ENCODE measurements at places on chromosomes 12 and 14.

GRCh38 chr14:54451121-54451601 lies 10.0 kb upstream of the CNIH1 start:
- DNase-seq: no peak

- no peak for DNase-seq
These were observed 92.3 kb upstream of the EVL start for GRCh38 chr14:99972748-99973466.

DNA sequence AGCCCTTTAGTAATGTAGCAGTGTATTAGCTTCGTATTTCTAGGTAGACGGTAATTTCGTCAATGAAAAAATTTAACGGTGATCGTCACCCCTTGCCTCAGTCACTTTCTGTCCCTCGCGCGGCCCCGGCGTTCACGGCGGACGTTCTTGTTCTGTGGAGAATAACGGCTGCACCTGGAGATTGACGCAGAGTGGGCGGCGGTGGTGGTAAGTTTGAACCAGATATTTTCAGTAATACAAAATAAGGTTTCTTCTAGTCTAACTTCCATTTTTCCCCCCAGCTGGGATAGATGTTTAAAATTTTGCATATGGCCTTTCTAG lies 341 bp downstream of the ZNF10 start:
- no peak for DNase-seq

DNA sequence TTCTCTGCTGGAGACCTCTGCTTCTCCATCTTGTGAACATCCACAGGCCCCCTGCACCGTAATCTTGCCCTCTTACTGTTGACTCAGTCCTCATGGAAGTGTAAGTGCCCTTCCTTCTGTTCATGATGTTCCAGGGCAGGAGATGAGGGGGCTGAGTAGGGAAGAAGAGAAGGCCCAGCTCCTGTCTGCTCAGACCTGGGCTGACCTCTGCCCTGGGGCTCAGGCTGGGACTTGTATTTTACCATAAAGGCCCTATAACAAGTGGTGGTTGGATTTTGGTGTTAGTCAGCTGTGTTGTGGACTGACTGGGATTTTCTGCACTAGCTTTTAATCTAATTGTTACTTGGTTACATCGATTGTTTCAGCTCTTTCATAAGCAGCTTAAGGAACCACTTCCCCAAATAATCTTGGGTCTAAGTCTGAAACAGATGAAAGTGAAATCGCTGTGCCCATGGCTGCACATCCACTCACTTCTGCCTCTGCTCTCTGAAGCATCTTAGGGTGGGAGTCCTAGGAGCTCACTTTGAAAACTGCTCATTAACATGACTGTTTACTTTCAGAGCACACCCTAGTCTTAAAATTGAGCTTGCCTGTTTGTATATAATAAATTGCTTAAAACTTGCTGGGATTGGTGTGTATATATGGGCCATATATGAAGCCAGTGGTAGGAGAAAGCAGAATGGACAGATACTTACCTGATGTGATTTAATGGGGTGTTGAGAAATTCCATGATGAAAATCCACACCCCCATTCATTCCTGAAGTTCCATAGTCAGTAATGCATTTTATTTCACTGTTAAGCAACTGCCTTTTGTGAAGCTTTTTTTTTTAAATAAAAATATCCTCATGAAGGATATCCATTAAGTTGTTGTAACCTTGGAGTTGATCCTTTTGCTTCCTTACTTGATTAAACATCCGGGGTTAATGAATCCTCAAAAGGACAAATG lies 17.7 kb downstream of the C12orf71 start:
- no peak for DNase-seq

DNA sequence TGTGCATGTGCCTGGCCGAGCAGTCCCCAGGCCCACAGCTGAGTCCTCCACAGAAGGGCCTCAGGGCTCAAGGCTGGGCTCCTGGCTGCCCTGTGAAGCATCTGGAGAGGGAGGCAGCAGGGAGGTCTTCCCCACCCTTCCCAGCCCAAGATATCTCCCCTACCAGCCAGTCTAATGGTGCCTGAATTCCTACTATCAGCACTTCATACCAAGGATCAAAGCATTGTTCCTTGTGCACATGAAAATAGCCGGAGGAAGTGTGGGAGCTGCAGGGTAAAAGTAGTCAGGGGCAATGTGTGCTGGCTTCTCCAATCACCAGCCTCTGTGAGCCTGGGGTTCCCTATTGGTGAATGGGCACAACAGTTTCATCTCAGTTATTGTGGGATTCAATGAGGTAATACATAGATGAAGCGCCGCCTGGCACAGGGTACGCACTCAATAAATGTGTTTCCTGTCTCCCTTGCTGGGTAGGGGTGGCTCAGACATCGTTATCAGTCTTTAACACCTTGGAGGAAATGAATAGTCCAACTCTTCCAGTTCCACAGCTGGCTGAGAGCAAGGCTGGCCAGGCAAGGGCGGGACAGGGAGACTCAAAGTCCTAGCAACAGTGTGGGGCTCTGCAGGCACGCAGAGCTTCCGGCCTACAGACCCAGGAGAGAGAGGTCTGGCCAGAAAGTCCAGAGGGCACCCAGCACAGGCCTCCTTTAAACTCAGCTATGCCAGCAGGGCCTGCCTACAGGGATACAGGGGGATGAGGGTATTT lies 39.1 kb upstream of the PNMA1 start:
- no peak for DNase-seq

DNA sequence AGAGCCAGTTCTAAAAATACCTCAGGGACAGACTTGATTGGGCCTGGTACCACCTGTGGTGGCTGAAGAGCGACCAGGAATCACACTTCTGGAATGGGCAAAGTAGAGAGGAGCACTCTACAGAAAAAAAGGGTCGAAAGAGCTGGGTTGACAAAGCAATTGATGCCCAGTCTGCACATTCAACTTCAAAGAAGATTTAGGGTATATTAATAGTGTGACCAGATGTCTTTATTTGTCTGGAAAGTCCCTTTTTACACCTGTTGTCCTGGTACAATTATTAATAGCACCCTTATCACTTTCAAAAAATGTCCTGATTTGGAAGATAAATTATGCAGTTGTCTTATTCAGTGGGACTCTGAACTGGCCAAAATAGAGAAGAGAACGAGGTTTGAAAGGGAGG lies 137.5 kb downstream of the DYRK2 start:
- DNase-seq: no peak

DNA sequence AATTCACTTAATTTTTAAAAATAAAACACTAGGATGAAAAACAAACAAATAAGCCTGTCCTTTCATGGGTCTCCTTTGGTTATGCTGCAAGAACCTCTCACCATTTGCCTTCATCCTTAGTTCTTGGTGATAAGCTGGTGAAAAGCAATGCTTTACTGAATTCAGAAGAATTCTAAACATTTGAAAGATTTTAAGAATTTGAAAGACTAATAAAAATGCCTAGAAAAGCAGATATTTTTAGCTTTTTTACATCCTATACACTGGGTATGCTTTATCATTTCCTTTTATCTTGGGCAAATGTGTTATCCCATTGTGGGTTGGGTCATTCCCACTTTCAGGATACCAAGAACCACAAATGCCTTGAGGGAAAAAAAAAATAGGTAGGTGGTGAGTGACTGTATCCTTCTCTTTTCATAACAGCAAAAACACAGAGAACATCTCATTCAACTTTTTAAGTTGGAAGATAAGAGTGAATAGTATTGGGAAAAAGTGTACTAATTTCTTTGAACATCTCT lies 197.1 kb upstream of the ABCD2 start:
- no peak for DNase-seq

DNA sequence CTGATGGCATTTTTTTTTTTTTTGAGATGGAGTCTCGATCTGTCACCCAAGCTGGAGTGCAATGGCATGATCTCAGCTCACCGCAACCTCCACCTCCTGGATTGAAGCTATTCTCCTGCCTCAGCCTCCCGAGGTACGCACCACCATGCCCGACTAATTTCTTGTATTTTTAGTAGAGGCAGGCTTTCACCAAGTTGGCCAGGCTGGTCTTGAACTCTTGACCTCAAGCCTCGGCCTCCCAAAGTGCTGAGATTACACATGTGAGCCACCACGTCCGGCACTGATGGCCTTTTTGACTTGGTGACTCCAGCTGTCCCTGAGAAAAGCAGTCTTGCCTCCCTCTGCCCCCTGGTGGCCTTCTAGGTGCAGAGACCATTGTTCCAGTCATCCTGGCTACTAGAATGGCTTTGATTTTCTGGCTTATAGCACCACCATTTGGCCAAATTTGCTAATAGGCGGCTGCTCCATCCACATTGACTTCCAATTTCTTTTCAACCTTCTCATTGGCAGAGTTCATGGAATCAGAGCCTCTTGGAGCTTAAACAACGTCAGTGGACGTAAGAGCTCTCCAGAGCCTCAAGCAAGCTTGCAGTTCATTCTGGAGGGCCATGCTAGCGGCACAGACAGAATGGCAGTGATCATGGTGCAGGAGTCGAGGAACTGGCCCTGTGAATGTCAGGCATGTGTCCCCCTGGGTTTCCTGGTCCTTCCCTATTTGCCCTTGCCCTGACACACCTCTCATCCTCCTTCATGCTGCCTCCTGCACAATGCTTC lies 25.4 kb upstream of the EIF4B start:
- peak; percentile 69 for DNase-seq

GRCh38 chr14:74685056-74685455 lies 27.8 kb downstream of the AREL1 start:
- no peak for DNase-seq

DNA sequence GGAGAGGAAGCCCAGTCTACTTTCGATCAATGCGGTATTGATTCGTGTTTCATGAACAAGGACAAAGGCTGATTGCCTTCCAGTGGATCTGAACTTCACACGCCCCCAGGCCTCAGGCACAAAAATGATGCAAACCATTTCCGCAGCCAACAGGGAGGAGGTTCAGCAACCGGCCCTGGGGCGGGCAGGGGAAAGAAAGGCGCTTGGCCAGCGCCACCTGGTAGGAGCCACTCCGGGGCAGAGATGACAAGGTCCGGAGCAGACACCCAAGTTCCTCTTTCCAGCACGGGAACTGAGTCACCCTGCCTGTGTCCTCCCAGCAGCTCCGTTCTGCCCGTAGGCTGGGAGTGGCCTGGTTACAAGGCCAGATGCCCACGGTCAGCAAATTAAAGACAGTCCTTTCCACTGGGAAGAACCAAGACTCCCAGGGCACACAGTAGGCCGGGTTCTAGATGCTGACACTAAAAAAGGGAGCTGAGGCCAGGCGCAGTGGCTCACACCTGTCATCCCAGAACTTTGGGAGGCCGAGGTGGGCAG lies 136.3 kb downstream of the SCARB1 start:
- no peak for DNase-seq

GRCh38 chr12:12007001-12007712 lies 63.6 kb upstream of the BCL2L14 start:
- peak; percentile 20 for DNase-seq

DNA sequence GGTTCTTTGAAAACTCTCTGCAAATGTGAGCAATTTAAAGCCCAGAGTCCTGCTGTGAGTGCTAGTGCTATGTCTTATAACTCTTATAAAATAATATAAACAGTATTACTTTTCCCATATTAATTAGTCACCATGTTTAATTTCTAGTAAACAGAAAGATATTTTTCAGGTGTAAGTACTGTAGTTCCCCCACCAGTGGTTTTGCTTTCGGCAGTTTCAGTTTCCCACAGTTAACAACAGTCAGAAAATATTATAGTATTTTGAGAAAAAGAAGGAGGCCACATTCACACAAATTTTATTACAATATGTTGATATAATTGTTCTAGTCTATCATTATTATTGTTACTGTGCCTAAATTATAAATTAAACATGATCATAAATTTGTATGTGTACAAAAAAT lies 800.5 kb downstream of the LRFN5 start:
- DNase-seq: no peak

DNA sequence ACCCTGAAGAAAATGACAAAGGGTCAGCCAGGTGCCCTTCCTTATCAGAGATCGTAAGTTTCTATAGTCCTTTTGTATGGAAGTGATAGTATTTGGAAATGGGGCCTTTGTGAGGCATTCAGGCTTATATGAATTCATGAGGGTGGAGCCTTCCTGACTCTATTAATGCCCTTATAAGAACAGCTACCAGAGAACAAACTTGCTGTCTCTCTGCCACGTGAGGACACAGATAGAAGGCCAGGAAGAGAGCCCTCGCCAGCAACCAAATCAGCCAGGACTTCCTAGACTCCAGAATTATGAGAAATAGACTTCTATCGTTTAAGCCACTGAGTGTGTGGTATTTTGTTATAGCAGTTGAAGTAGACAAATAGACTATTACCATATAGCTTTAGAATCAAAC lies 36.7 kb downstream of the TRMT5 start:
- no peak for DNase-seq

GRCh38 chr14:106586098-106586704 lies 1059.8 kb downstream of the TMEM121 start:
- peak; percentile 39 for DNase-seq

GRCh38 chr12:14190694-14191093 lies 174.8 kb upstream of the ATF7IP start:
- no peak for DNase-seq

DNA sequence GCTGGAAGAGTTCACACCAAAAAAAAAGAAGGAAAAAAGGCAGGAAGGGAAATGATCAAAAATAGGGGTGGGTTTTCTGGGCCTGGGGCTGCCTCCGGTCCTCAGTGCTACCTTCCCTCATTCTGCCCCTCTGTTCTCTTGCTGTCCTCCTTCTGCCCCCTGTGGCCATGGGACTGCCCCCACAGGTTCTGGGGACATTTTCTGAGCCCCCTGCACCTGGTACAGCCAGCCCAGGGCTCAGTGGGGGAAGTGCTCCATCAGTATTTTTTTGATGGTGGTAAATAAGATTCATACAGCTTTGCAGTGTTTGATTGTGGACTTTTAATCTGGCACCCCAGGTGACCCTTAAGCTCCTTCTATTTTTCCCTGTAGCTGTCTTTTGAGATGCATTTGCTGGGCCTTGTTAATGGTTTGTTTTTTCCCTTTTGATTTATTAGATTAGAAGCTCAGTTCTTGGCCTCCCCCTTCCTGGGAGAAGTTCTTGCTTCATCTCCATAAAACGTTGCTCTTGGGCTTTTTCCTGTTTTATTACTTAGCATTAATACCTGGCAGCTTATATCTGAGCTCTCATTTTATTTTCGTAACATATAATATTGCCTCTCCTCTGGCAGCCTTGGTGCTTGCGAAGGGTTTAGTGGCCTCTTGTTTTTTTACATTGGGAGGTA lies 43.1 kb downstream of the CHST11 start:
- DNase-seq: no peak

DNA sequence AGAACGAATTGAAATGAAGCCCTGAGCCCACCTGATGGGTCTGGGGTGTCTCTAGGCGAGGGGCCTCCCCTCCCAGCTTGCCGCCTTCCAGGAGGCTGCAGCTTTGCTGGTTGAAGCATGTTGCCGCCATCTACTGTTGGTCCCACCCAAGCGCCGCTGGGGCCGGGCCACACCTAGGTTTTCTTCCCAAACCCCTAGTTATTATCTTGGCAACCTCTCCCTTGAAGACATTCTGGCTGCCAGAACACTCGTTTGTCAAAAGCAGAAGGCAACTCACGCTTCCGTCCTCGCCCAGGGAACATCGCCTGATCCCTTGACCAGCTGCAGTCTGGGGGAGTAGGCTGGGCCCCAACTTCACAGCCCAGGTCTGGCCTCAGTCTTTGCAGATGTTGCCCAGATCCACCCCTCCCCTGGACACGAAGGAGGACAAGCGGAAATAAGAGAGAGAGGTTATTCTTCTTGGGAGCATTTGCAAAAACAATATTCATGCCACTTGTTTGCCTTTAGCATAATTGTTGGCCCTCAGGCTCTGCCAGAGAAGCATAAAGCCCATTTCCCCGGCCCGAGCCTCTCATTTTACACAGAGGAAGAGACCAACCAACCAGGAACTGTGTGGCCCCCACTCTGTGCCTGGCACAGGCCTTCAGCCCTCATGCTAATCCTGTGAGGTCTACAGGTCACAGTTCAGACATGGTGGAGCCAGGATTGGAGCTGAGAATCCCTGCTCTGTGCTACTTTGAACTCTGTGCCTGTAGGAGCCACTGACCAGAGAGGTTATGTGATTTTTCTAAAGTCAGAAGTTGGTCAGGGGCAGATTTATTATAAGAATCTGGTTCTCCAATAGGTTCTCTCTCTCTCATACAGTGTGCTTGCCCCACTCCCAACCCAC lies 6.8 kb downstream of the EMP1 start:
- no peak for DNase-seq

All from activated CD4-positive, alpha-beta T cell treated with anti-CD3 and anti-CD28 coated beads for 1 hour (primary cell).